ENCODE measurements at places on chromosomes 1 and 21.

DNA sequence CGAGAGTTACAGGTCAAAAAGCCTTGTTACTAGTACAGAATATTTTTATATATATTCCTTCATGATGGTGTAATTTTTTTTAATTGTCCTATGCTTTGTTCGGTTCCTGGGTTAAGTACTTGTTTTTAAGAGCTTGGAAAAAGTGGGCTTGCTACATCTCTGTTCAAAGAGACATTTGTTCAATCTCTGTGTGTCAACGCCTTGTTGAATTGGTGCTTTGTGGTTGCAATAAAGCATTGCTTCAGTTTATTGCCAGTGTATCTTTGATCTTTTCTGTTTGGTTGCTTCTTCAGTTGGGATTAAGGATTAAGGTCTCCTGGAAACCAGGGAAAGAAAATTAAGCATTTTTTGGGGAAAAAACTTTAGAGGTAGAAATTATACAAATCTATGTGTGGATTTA lies 47.7 kb upstream of the DNASE2B start:
- DNase-seq = no peak

DNA sequence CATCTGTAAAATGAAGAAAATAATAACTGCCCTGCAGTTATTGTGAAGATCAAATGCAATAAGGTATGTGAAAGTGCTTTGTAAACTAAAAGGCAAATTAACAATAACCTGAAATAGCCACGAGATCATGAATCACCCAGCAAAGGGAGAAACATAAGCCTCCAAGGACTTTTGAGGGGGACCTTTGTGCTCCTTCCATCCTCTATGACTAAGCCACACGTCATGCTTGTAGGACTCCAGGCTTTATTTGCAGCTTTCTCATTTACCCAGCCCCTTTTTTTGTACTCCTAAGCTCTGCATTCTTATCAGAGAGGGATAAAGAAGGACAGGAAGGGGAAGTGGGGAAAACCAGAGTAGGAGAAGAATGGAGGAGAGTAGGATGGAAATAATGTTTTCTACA lies 115.1 kb downstream of the PROX1 start:
- DNase-seq = peak; percentile 4

- DNase-seq = no peak
Measured at GRCh38 chr1:162229549-162229948, 147.1 kb downstream of the SPATA46 start.

DNA sequence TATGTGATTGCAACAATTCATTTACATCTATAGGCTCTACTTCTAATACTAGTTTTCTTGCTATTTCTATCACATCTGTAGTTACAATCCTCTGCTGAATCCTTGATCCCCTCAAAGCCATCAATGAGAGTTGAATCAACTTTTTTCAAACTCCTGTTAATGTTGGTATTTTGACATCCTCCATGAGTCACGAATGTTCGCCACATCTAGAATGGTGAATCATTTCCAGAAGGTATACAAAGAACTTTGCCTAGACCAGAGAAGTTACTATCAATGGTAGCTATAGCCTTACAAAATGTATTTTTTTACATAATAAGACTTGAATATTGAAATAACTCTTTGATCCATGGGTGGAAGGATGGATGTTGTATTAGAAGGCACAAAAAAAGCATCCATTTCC lies 110.0 kb downstream of the AMY1C start:
- DNase-seq = no peak

GRCh38 chr1:222347627-222348026 lies 200.3 kb downstream of the HHIPL2 start:
- DNase-seq = no peak

DNA sequence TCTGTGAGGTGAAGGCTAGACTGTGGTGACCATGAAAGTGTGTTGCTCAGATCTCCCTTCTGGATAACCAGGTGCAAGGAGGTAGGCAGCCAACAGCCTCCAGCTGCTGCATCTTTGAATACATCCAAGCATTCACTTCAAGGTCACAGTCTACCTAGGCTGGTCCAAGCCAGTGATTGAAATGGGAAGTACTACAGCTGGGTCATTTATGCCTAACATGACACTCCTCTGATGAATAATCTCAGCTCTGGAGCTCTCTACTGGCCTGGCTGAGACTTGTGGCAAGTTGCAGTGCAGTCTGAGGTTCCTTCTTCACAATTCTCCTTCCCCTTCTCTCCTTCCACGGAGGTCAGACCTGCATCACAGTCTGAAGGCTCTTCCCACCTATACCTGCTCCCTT lies 35.0 kb upstream of the ARHGAP29 start:
- DNase-seq = no peak

DNA sequence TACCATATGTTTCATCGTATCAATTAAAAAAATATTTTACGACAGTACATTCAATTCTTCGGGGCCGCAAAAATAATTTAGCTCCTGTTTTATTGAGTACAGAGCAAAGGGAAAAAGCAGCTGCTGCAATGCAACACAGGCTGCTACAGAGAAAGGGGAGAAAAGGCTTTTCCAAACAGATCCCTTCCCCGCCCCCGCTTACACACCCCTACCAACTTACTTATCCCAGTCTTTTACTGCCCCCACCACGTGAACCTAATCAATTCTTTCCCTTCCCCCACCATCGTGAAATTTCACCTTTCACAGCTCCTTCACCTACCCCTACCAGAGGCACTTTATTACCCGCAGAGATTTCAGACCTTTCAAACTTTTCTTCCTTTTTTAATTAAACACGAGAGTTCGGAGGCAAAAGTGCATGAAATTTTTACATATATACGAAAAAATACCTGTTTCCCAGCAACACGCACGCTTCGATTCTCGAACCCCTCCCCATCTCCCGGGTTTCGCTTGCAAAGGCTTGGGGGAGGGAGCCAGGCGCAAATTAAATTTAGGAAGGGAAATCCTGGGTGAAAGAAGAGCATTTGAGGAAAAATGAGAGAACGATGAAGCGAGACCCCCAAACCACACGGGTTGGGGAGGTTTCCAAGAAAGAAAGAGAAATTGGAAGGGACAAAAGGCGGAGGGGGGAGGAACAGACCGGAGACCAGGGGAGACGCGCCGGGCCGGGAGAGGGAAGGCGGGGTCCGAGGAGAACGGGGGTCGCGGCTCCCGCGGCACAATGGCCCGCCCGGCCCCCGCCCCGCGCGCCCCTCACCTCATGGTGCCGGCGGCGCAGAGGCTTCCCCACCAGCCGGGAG lies 823 bp downstream of the ENAH start:
- no peak for DNase-seq

DNA sequence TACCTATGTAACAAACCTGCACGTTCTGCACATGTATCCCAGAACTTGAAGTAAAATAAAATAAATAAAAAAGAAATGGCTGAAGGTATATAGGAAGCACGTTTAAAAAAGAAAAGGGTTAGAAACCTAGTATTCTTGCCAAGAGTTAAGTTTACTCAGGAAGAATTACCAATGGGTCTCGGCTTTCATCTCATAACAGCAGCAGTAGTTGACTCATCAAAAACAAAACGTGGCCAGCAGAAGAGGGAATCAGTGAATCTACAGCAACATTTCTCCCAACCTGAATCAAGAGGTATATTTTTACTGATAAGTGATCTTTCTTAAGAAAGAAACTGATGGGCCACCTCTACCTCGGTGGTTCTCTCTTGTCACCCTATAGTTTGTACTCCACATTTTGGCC lies 340.3 kb downstream of the BRINP2 start:
- DNase-seq = no peak

DNA sequence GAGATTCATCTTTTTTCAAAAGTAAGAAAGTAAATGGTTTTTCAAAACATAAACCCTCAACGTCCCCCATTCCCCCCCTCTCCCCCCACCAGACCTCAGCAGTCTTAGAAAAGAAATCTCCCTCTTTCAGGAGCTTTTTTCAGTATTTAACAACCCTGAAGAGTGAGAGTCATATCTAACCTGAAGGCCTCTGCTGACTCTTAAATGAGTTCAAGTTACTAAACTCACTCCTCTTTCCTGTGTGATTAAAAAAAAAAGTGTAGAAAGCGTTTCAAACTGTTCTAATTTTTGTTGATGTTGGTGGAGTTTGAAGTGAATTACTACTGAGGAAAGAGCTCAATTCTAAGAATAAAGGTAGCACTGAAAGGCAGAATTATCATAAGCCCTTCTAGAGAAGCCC lies 93.7 kb downstream of the VAV3 start:
- no peak for DNase-seq

DNA sequence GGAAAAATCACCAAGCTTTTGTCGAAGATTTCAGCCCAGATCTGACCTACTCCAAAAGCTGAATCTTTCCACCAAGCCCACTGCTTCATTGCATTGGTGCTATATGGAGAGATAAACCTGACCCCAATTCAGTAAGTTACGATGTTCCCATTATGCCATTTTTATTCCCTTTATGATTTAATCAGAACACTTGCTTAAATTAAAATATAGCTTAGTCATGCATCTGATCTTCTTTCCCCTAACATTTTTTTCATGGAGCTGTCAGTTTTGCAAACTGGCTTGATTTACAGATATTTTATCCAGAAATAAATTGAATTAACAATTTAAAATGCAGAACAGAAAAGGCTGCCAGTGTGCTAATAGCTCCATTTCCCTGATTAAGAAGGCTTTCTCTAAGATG lies 503.5 kb upstream of the C1orf87 start:
- no peak for DNase-seq

GRCh38 chr1:105591681-105592080 lies 1464.8 kb upstream of the PRMT6 start:
- DNase-seq = no peak

DNA sequence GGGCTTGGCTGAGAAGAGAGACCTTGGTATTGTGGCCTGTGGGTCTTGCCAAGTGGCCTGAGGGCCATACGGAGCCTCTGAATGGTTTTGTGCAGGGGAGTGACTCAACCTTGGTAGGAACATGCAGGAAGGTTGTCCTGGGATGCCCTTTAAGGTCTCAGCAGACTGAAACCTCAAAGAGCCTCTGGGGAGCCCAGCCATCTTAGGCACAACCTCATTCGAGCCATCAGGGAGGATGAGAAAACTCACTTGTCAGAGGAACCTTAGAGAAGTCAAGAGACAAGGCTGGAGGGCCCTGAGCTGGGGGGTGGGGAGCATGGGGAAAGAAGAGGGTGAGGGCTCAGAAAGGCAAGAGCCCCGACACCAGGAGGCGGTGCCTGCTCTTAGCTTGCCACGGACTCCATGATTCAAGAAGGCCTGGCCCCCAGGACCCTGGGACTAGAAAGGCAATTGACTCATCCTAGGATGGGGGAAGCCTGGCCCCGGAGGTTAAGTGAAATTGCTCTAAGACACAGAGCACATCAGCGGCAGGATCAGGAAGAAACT lies 13.0 kb downstream of the IFI6 start:
- no peak for DNase-seq
